ENCODE measurements at places on chromosomes 4 and X. TPM values are rescaled to one million over a fixed set of nuclear protein-coding genes. Genes with fewer than 3 reads are reported as not detected.

DNA sequence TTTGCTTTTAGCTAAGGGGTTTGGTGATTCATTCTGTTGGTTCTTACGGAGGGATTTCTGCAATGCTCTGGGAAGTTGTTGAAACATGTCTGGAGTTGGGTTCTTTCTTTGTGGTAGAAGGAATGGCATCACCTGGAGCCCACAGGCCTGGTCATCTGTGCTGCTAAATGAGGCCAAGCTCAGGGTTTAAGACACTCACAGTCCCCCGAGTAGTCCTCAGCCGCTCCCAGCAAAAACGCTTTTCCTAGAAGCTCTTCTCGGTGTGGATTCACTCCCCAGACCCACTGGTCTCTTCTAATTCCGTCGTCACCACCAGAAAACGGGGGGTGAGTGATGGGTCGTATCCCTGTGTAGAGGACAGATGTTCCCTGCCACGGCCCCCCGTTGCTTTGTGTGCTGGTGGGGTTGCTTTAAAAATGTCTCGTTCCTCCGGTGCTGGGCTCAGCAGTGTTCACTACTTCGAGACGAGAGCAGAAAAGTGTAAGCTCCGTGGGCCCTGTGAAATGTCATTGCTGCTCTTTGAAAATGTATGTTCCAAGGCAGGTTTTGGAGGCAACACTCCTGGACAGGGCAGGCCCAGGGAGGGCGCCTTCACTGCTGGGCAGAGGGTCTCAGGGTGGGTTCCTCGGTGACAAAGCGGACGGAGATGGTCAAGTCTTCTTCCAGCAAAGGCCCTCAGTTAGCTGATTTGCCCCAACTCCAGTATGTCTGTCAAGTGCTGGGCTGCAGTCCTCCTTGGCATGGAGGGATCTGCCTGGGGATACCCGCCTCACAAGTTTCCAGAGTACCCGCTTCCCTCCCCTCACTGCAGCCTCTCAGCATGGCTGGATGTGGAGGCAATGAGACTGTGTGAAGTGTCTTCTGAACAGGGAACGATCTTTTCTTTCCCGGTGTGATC lies 37.3 kb downstream of the PSAPL1 start:
- no peak for DNase-seq

DNA sequence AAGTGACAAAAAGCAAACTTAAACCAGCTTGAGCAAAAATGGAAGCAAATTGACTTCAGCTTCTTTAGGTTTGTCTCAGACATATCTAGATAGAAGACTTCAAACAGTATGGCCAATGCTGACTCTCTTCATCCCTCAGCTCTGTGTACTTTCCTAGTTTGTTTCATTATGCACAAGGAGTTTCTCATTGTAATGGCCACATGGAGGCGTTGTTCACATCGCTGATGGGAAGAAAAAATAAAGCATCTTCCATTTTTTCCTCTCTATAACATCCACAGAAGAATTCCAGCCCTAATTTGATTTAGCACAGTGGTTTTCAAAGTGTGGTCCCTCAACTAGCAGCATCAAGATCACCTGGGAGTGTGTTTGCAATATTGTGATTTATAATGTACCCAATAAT lies 397.5 kb upstream of the PRKX start:
- DNase-seq, result no peak

DNA sequence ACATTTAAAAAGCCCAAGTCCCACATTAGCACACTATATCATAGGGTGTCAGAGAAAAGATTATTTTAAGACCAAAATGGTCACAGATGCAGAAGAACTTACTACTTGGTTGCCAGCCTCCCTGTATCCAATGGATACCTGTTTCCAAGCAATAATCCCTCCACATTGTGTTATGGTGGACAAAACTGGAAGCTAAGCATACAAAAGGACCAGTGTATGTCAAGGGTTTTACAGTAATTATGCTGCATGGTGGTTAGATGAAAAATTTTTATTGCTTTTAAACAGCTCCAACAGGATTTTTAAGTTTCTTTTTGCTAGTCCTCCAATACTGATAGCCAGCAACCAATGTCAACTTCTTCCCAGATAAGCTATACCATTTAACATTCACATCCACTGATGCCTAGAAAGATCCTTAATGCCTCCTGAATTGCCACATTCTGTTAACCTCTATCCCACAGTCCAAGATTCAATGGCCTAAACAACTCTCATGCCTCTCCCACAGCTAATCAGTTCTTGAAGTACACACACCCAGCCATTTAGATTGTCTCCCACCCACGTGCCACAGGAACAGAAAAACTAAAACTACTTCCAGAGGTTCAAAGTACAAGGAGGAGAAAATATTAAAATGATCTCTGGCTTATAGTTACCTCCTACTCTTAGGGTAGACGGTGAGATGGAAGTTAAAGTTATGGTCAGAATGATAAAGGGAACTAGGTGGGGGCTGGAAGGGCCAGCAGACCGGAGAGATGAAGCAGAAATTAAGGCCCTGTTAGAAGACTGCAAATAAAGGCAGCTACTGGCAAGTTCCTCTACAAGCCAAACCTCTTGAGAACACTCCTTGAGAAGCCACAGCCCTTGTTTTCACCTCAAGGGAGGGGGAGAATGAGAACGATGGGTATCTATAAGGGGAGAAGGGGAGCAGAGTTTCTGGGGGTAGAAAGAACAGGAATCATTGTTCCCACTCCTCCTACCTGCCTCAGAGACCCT lies 5.5 kb downstream of the MED14 start:
- DNase-seq, result no peak

DNA sequence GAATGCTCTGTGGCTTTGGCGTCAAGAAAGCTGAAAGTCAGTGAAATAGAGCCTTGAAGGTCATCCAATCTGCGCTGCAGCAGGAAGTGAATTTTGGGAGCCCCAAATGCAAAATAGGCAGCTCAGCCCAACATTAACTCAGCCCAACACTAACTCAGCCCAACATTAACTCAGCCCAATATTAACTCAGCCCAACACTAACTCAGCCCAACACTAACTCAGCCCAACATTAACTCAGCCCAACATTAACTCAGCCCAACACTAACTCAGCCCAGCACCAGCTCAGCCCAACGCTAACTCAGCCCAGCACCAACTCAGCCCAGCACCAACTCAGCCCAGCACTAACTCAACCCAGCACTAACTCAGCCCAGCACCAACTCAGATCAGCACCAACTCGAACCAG lies 71.5 kb downstream of the SORBS2 start:
- no peak for DNase-seq

Gene TCP11X2
- 0.07 TPM for total RNA-seq

DNA sequence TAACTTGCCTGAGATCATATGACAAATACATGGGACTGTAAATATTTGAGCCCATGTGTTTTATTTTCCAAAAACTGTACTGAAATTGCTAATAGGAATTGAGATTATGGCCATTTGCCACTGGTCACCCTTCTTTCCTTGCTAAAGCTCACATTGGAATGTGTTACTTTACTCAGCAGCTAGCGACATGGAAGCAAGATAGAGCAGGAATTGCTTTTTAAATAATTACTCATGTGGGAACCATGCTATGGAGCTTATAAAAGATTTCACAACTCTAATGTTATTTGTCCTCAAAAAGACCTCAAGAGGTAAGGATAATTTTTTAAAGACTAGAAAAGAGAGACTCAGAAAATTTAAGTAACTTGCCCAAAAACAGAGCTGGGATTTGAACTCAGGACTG lies 48.8 kb upstream of the AFAP1 start:
- DNase-seq, result no peak

- DNase-seq, result peak; percentile 98
Measured at GRCh38 chr4:9691238-9692065, 90.0 kb upstream of the DRD5 start.

Gene FAM149A
- total RNA-seq, result 13.9 TPM

Gene TMEM144
- total RNA-seq, result 5.2 TPM

DNA sequence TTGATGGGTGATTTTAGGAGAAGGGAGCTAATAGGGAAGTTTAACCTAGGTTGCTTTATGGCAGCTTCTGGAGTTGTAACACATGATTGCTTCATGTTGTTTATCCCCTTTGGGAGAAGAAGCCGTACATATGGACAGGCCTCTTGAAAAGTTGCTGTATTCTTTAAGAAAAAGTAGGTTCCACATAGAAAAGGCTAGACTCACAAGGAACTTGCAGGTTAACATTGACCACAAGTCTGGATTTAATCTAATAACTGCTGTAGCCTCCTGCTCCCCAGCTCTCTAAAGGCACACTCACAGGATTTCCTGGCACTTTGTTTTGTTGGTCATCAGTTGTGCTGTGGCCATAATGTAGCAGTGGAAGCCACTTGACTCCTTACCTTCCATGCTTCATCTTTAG lies 19.7 kb downstream of the FNIP2 start:
- DNase-seq, result no peak

Gene GYPE
- not detected for total RNA-seq

GRCh38 chr4:186810613-186811150 lies 87.0 kb upstream of the FAT1 start:
- no peak for DNase-seq

GRCh38 chr4:117560329-117560728 lies 474.0 kb upstream of the NDST3 start:
- no peak for DNase-seq

- no peak for DNase-seq
Measured at GRCh38 chrX:110713666-110714065, 82.0 kb downstream of the CHRDL1 start.

- DNase-seq, result no peak
Measured at GRCh38 chrX:18877469-18877868, 106.4 kb downstream of the PHKA2 start.

- peak; percentile 7 for DNase-seq
Measured at GRCh38 chrX:7545564-7545963, 297.4 kb upstream of the VCX start.

GRCh38 chr4:44532851-44533250 lies 84.2 kb upstream of the KCTD8 start:
- no peak for DNase-seq

Gene TCEAL2
- 7.5 TPM for total RNA-seq

GRCh38 chr4:26235500-26235899 lies 85.3 kb upstream of the RBPJ start:
- no peak for DNase-seq

Gene ASB5
- 0.31 TPM for total RNA-seq

GRCh38 chrX:10574663-10575062 lies 45.7 kb downstream of the MID1 start:
- no peak for DNase-seq

DNA sequence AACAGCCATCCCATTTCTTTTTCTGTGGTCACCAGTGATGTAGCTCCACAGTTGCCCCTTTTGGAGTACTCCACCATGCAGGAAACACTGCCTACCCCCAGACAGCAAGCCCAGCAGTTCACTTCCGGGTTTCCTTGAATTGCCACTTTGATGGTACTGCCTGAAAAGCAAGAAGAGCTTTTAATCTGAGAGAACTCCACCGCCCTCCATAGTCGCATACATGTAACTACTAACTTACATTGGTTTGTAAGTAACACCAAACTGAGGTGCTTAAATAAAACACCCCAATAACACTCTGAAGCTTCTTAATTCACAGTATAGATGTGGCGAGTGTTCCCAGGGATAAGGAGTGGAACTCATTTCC lies 53.6 kb upstream of the HPSE start:
- DNase-seq, result no peak

Gene CNKSR2
- total RNA-seq, result 5.9 TPM

DNA sequence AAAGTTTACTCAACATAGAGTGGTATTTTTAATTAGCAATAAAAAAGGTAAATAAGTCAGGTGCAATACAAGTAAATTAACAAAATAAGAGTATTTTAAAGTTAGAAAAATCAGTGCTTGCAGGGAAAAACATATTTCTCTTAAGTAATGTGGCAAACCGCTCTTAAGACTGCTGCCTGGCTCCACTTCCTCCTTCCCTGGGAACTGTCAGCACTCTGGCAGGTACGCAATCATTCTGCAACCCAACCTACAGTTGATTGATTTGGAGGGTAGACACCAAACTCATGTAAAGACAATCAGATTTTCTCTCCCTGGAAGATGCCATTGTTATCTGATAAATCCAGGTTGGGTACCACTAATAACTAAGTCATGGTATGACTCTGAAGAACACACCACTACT lies 63.9 kb downstream of the PPP3CA start:
- DNase-seq, result no peak

DNA sequence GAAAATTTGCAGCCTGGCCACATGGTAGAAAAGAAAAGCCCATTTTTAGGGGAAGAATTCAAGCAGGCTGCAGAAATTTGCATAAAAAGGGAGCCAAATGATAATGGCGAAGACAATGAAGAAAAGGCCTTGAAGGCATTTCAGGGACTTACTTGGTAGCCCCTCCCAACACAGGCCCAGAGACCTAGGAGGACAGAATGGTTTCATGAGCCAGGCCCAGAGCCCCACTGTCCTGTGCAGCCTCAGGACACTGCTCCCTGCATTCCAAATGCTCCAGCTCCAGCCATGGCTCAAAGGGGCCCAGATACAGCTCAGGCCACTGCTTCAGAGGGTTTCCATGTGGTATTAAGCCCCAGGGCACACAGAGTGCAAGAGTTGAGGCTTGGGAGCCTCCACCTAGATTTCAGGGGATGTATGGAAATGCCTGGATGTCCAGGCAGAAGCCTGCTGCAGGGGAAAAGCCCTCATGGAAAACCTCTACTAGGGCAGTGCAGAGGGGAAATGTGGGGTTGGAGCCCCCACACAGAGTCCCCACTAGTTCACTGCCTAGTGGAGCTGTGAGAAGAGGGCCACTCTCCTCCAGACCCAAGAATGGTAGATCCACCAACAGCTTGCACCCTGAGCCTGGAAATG lies 271.7 kb upstream of the KLF3 start:
- DNase-seq, result no peak

Gene CXCL5
- total RNA-seq, result 0.31 TPM

GRCh38 chrX:106611317-106611678 lies 480 bp upstream of the RADX start:
- no peak for DNase-seq

- no peak for DNase-seq
Measured at GRCh38 chrX:19024366-19024765, 40.5 kb upstream of the PHKA2 start.

GRCh38 chr4:3677748-3678070 lies 88.5 kb upstream of the ADRA2C start:
- peak; percentile 66 for DNase-seq

Gene KLB
- 0.04 TPM for total RNA-seq

Gene STATH
- not detected for total RNA-seq

DNA sequence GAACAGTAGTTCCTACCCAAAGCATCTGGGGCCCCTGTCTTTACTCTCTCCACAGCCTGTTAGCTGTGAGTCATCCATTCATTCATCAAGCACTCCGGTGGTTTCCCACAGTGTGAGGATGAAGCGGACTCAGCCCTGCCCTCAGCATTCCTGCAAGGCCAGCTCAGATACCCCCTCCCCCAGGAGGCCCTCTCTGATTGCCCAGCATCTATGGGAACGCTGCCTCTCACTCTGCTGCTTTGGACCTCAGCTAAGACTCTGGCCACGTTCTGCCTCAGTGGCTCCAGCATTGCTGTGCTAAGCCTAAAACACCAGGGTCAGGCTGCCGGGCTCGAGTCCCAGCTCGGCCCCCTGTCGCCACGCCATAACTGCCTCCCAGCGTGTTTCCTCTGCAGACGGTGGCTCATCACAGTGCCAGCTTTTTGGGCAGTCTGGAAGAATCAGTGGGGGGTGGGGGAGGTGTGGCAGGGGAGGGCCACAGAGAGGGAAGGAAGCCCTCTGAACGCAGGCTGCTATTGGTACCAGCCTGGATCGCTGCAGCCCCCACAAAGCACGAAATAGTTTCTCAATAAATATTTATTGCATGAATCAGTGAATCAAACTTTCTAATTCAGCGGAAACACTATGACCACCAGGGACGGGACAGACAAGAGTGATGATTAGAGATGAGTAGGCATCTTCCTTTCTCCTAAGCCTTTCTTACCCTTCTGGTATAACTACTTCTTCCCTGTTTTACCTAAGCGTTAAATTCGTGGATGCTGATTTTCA lies 74.4 kb downstream of the SORCS2 start:
- peak; percentile 91 for DNase-seq

Gene C4orf36
- not detected for total RNA-seq

Gene CXorf38
- 11.7 TPM for total RNA-seq

Gene FBXW7
- total RNA-seq, result 22.7 TPM

- no peak for DNase-seq
Measured at GRCh38 chrX:67700602-67701001, 156.8 kb downstream of the AR start.

All from H7 (cell line).